Activated CD8-positive, alpha-beta memory T cell treated with anti-CD3 and anti-CD28 coated beads, Interleukin-2, amount 10 ng/mL, durations not matched to agents 7 days and 5 days (primary cell): ENCODE measurements at places on chromosomes 2 and 18.

- DNase-seq, result no peak
These were observed 40.7 kb downstream of the RBM45 start for GRCh38 chr2:178152977-178153376.

DNA sequence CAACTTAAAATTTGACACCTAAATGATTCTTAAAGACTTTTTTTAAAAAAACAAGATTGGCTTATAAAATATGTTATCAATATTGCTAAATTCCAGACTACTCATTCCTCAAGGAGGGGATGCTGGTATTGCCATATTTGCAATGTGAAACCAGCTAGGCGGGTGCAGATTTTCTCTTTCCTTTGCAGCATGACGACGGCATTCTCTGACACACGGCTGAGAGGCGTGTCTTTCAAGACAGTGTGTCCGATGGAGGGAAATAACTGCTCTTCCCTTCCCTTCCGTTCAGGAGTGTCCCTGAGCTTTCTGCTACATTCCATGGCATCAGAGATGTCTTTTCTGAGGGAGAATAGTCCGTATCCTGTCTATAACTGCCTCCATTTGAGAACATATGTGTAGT, 38.2 kb upstream of the CNGA3 start:
- DNase-seq, result no peak

- no peak for DNase-seq
These were observed 105.9 kb upstream of the THOC1 start for GRCh38 chr18:373780-374179.

DNA sequence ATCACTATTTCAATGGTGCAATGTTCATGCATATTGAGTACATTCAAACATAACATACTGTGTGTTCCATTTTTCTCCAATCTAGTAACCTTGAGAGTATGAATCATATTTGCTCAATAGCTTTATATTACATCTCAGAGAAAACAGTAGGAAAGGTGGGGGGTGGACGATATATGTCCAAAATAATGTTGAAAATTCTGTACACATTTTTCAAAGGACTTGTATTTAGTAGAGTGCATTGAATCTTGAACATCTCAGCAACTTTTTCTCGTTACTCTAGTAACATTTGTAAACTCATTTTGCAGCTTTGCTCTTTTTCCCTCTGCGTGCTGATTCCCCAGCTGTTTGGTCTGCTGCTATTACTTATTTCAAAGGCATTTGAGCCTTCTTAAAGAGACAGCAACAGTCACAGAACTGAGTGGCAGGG, 1487.0 kb downstream of the LRP1B start:
- DNase-seq, result no peak

DNA sequence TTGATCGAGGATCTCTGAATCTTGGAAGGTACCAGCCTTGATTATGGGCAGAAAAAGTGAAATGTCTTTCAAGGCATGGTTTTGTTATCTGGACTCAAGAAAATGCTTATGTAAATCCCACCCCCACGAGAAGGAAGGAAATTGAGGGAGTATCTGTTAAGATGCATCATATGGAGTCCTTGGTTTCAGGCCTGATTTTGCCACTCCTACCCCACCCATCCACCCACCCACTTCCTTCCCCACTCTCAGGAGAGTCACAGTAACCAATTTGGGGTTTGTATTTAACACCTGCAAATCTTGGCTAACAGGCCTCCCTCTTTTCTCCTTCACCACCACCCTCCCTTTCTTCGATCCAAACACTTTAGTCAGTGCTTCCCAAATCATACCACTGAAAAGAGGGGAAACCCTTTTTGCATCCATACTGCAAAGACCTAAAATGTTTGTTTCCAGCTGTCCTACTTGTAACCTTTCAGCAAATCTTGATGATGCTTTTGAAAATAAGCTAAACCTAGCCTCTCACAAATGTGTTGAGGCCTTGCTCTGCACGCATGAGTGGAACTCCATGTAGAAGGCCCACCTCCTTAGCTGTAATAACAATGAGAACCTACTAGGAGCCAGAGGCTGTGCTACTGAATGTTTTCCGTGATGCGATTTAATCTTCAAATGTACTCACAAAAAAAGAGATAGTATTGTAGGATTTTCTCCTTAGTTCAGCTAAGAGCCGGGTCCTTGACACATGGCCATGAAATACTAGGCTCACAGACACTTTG, 34.8 kb downstream of the POU3F3 start:
- no peak for DNase-seq
